ENCODE measurements at places on chromosomes 1 and 21.

DNA sequence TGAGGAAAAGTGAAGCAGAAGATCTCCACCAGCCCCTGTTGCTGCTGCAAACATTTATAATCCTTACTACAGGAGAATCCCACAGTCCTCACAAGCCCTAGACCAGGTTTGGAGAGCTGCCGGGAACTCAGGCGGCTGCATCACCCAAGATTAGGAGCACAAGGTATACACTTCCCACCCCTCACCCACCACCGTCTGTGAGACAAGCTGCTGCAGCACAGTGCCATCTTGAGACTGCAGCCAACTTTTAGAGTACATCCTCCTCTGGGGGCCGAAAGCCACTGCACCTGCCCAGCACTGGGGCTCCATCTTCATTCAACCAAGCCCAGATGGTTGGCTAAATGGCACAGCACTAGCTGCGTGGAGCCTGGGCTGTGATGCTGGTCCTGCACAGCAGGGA lies 13.8 kb downstream of the OLFML3 start:
- DNase-seq: no peak

DNA sequence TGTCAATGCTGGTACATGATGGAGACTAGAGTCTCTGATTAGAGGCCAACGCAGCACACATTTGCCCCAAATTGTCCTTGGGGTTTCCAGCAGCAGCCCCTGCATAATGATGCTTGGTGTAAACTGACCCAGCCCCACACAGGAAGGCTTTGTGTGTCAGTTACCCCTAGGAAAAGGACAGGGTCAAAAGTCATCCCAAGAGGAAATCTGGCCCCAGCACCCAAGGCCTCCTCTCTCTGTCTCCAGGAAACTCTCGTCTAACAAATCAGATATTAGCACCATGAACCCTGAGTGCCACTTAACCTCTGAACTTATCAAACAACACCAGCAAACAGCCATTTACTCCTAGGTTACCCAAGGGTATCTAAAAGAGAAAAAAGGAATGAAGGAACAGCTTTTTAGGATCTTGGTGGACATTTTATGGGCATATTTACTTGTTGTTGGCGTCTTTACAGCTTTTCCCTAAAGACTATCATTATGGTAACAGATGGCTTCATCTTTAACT lies 84.5 kb downstream of the PSMG1 start:
- DNase-seq: no peak

DNA sequence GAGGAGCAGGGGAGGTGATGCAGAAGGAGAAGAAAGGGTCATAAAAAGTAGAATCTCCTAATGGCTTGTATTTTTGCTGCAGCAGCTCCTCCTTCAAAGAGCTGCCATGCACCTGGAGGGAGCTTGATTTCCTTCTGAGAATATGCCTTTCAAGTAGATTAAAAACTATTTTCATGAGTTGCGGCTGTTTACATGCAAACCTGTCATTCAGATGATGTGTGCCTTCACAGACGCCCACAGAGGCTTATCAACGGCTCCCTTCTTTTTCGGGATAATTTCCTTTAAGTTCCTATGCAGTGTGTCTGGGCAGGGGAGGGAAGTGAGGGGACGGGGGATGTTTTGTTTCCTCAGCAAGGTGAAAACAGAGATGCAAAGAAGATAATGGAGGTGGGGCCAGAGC lies 38.8 kb downstream of the TNR start:
- no peak for DNase-seq

DNA sequence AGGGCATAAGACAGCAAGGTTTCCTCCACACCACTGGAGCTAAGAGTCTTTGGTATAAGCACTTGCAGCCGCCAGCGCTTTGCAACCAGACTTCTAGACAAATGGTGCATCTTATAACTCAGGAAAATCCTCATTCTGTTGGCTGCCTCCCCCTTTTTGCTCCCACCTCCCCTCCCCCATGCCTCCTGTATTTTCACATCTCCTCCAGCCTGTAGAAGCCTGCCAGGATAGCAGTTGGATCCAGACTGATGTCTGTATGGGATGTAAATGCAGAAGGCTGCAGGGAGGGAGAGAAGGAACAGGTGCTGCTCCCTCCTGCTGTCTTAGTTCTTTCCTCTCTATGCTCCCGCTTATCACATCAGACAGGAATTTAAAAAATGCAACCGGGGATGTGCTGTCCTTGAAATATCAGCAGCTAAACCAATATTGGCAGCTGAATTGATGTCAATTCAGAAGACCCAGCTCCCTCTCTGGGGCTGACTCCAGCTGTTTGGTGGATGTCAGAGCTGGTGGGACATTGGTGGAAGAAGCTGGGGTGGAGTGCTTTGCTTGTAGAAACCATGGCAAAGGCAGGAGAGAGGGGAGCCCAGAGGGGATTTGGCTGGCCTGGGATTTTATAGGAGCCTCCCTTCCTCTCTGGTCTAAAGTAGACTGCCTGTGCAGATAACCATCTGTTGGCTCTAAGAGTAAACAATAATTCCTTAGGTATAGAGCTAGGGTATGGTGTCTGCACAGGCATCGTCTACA lies 53.5 kb downstream of the NFASC start:
- DNase-seq: no peak

- no peak for DNase-seq
These were observed 62.8 kb downstream of the PKN2 start for GRCh38 chr1:88746916-88747315.

GRCh38 chr1:40650075-40650474 lies 15.4 kb downstream of the RIMS3 start:
- no peak for DNase-seq

DNA sequence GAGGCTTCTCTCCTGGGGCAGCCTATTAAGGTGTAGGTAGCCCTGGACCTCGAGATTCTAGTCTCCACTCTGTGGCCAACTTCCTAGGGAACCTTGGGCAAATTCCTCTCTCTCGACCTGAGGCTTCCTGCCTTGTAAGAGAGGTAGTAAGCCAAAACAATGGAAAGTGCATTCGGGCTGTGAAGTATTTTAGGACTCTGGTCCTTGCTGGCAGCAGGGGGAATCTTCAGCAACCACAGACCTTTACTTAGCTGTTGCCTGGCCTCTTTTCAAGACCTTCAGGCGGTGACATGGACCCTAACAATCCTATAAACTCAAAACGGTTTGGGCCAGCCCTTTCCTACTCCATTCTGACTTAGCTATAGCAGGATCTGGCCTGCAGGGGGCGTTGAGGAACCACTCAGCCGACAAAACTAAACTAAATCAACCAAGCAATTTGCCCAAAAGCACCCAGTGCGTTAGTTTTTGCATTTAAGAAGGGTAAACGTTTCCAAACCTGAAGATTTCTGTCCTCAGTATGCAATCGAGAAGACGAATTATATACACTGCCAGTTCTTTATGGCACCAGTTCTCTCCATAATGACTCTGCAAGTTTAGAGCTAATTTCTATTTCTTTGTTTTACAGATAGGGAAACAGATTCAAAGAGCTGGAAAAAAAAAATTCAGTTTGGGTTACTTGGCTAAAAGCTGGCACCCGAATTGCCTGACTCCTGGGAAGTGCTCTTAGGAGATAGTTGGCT lies 10.9 kb upstream of the SESN2 start:
- DNase-seq: peak; percentile 69

DNA sequence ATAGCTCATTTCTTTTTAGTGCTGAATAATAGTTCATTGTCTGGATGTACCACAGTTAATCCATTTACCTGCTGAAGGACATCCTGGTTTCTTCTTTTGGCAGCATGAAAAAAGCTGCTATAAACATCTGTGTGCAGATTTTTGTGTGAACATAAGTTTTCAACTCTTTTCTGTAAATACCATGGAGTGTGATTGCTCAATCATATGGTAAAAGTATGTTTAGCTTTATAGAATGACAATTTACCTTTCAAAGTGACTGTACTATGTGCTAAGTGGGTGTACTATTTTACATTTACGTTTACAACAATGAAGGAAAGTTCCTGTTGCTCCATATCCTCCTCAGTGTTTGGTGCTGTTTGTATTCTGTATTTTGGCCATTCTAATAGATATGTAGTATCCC lies 49.0 kb downstream of the RUNX3 start:
- DNase-seq: no peak

- DNase-seq: no peak
These were observed 86.5 kb upstream of the IFFO2 start for GRCh38 chr1:19042675-19043578.

- DNase-seq: no peak
These were observed 375.4 kb downstream of the COL11A1 start for GRCh38 chr1:102732927-102733326.

DNA sequence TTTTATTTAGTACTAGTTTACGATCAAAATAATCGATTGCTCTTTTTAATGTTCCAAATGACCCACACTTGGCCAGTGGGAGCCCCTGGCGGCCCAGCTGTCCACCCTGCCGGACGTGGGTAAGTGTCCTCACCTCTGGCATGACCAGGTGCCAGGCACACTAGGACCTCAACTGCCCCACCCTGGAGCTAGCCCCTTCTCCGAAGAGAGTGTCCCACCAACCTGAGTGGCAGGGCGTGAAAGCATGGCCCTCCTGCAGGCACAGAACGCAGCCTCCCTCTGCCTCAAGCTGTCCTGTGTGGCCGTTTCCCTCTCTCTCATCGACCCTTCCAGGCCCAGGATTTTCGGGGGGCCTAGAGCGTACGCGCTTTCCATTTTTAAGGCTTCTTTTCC lies 32.9 kb upstream of the AGPAT3 start:
- no peak for DNase-seq

- DNase-seq: no peak
These were observed 8.1 kb downstream of the COL8A2 start for GRCh38 chr1:36116901-36117300.

- DNase-seq: no peak
These were observed 17.3 kb upstream of the RHBDL2 start for GRCh38 chr1:38958967-38959366.

Measured in stimulated activated CD8-positive, alpha-beta memory T cell treated with anti-CD3 and anti-CD28 coated beads, Interleukin-7, amount 100 ng/mL, for 1 hour (primary cell).